ENCODE measurements at places on chromosomes 5 and 9.

- no peak for DNase-seq
Observed at GRCh38 chr5:9534881-9535517, 10.9 kb downstream of the SEMA5A start.

- no peak for DNase-seq
Observed at GRCh38 chr9:17160327-17160726, 25.5 kb downstream of the CNTLN start.

DNA sequence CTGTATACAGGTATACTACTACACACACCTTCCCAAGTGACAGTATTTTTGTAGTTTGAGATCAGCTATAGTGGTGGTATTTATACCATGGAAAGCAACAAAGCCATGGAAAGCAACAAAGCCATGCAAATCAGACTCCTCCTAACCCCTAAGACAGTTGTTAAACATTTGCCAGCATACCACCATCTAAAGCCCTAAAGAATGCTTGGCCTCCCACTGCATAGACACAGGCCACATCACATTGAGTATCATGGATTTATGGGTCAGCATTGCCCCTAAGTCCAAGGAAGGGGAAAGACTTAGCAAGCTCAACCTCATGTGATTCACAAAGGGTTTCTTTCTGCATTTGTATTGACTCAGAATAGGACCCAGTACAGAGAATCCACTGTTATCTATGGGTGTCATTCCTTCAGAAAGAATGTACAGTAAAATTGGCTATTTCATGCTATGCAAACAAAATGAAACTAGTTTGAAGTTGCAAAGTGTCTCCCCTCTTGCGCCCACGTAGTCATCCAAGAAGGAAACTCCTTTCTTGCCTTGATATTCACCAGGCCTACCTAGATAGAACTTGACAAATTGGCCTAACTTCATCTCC lies 70.4 kb upstream of the IQGAP2 start:
- no peak for DNase-seq

DNA sequence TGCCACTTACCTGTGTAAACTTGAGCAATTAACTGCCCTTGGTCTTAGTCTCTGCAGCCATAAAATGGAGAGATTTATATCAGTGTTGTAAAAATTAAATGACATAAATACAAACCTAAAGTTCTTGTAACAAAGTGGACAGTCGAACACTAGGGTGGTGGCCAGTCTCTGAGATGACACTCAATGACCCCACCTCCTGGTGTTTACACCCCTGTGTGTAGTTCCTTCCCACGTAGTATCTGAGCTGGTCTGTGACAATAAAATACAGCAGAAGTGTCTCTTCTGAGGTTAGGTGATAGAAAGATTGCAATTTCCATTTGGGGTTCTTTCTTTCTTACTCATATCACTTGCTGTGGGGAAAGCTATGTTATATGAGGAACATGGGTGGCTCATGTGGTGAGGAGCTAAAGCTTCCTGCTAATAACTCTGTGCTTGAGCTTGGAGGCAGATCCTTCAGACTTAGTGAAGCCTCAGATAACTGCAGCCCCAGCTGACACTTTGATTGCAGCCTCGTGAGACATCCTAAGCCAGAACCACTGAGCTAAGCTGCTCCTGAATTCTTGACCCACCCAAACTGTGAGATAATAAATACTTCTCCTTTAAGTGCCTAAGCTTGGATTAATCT lies 173.4 kb upstream of the CHD1 start:
- DNase-seq = no peak

GRCh38 chr5:178192244-178192643 lies 5.1 kb upstream of the GMCL2 start:
- no peak for DNase-seq

GRCh38 chr9:91711755-91712601 lies 238.1 kb downstream of the ROR2 start:
- DNase-seq = no peak

DNA sequence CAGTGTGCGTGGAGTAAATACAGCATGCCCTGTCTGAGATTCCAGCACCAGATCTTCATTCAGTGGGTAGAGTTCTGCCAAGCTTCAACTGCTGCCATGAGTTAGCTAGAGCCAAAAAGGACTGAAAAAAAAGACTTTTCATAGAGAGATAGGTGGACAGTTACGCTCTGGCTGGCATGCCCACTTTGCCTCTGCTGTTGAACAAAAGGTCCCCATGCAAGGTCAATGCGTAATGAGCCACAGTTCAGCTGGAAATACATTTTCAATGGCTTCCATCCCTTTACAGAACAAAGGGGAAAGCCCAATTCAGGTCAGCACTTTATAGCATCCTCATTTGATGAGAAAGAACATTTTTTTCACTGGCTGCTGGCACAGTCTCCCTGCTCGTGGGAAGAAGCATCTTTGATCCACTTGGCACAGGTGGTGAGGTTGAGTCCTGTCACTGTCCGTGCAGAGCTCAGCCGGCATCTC lies 86.9 kb upstream of the ERCC6L2 start:
- no peak for DNase-seq

GRCh38 chr5:146034127-146034526 lies 71.2 kb downstream of the PLAC8L1 start:
- DNase-seq = no peak

DNA sequence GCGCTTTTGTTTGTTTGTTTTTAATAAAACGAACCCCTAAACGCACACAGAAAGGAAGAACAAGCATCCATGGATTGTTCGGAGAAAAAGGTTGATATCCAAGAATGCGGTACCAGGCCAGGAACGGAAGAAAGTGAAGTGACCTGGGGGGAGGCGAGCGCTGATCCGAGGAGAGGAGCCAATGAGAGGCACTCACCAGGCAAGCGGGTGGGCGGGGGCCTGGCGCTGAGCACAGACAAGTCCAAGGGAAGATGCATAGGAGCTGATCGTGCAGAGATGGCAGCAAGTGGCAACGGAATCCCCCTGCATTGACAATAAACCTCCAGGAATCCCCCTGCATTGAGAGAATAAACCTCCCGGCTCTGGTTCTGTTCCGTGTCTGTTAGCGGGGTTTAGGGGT lies 8.4 kb downstream of the OBP2B start:
- no peak for DNase-seq

DNA sequence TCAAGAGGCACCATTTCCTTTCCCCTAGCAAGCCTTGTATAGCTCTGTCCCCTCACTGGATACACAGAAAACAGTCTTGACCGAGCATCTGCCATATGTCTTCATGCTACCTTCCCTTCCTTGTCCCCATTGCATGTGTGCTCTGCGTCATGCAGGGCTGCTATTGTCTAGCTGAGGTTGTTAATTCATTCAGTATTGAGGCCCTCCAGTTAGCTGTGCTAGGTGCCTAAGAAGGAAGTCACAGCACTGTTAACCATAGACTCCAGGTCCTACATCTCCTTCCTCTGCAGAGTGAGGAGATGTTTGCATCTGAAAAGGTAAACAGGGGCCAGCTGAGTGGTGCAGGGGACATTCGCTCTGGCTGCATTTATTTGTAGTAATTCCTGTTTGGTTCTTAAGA lies 48.2 kb downstream of the SLC1A3 start:
- DNase-seq = no peak

DNA sequence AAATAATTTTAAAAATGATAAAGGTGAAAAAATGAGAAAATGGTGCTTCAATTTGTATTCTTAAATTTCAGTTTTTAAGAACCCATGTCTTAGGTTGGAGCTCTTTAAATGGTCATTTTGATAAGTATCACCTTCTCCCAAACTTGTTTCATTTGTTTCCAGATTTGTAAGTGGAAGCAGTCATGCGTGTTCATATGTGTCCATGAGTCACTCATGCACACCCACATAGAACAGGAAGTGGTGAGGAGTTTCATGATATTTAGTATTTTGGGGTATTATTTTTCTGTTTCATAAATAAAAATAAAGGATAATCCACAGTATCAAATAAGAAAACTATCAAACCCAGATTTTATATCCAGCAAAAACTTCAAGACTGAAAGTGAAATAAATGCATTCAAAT lies 570.4 kb upstream of the ST8SIA4 start:
- DNase-seq = no peak

DNA sequence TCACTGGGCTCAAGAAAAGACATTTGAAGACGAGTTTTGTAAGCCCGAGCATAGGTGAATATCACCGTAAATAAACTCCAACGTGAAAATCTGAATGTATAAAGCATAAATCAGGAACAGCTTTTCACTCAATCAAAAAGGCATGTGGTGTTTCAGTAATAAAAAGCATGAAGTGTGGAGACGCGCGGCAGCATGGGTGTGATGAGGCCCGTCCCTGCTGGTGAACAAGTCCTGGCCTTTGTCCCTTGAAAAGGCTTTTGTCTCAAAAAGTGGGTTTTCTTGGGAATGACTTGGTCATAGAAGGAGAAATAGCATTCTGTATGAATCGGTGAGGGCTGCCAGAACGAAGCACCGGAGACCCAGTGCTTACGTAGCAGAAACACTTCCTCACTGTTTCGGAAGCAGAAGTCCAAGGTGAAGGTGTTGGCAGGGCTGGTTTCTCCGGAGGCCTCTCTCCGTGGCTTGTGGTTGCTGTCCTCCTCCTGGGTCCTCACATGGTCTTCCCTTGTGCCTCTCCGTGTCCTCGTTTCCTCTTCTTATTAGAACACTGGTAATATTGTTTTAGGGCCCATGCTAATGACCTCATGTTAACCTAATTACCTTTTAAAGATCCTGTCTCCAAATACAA lies 24.9 kb downstream of the ROPN1L start:
- no peak for DNase-seq

- no peak for DNase-seq
Observed at GRCh38 chr5:116509483-116510244, 65.0 kb downstream of the SEMA6A start.

GRCh38 chr9:72618811-72619210 lies 97.4 kb downstream of the TMC1 start:
- DNase-seq = no peak

Measured in right atrium auricular region (tissue), 2 donors.